ENCODE measurements at places on chromosomes 13 and 19.
A peak's percentile ranks its signal among the peaks of the same experiment; 100 is the strongest.

DNA sequence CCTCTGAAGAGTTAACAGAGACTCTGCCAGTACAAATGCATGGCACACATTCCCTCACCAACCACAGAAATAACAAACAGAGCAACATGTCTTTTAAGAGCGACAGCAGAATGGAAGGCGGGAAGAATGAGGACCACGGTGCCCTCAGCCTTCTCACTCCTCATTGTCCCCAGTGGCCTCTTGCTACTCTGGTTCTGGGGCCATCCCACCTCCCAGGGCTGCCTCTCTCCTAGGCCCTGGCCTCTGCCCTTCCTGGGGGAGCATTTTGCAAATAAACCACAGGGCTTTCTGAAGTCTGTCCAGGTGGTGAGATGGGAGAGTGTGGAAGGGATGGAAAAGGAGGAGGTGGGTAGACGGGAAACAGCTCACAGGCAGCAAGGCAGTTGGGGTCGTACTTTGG, 28.3 kb downstream of the CYP2B6 start:
- no peak for DNase-seq

DNA sequence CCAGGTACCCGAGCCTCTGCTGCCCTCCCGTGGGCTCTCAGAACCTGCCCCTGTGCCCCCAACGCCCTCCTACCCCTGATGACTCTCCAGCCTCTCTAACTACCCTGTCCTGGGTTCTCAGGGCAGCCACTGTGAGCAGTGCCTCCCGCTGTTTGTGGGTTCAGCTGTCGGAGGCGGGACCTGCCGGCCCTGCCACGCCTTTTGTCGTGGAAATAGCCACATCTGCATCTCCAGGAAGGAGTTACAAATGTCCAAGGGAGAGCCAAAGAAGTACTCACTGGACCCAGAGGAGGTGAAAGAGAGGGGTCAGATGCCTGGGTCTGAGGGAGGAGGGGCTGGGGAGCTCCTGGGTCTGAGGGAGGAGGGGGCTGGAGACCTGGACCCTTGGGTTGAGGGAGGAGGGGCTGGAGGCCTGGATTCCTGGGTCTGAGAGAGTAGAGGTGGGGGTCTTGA, 20.0 kb downstream of the CNFN start:
- DNase-seq, result no peak

DNA sequence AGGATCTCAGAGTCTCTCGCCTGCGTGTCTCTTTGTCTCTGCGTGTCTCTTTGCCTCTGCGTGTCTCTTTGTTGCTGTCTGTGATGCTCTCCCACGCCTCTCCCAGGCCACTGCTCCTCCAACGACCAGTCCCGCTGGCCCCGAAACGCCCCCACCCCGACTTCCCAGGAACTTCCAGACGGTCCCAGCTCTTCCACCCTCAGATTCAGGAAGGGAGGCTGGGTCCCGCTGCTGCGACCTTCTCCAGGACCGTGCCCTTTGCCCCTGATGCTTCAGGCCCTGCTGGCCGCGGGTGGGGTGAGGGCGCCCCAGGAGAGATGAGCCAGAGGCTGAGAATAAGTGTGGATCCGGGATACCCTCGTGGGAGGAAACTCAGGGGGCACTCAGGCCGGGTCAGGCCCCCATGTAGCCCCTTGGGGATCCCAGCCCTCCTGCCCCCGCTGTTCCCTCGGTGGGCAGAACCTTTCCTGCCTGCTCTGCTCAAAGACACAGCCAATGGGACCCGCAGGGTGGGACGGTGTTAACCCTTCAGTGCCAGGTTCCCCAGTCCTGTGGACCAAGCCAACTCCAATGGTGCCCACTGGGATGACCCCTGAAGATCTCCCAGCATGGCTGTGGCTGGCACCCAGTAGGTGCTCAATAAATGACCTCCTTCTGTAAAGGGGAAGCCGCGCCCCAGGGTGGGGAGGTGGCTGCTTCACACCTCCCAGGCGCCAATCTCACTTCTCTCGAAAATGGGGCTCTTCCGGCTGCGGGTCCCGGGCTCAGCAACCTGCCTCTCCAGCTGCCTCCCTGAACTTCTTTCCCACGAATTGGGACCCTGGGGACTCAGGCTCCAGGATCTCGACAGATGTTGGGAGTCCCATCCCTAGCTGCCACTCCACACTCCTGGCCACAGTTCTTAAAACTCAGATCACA, 1.5 kb upstream of the S1PR5 start:
- DNase-seq, result no peak

- DNase-seq, result peak; percentile 45
Observed at GRCh38 chr19:50046649-50047503, 21.1 kb downstream of the ZNF473 start.

DNA sequence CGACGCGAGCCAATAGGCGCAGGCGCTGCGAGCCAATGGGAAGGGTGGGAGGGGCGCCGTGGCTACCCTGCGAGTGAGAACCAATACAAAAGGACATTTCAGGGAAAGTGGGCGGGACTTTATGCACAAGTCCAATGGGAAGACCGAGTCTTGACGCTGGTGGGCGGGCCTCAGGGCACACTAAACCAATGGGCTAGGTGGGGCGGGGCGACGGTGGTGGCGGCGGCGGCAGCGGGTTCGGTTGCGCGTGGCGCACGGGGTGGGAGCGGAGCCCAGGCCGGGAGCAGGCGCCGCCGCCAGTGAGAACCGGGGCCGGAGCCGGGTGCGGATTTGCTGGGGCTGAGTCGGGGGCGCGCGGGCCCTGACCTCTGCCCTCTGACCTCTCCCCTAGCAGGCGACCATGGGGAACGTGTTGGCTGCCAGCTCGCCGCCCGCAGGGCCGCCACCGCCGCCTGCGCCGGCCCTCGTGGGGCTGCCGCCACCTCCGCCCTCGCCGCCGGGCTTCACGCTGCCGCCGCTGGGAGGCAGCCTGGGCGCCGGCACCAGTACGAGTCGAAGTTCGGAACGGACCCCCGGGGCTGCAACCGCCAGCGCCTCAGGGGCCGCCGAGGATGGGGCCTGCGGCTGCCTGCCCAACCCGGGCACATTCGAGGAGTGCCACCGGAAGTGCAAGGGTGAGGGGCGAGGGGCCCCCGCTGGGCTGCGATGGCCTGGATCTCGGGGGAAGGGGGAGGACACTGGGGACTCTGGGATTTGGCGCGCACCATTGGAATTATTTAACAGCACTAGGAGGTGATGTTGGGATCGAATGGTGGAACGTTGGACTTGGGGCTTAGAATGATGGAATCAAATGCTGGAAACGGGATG, at the start of gene TOMM40:
TOMM40 (plus strand) TSS at position 239 of the 867 bp plus-strand sequence; CDS start at position 401, 162 bp downstream.
- DNase-seq, result peak; percentile 100

GRCh38 chr13:39510316-39510695, 92.7 kb downstream of the LHFPL6 start:
- DNase-seq, result no peak

GRCh38 chr13:107993239-107993949, 221.9 kb downstream of the LIG4 start:
- DNase-seq, result no peak

All from stimulated activated CD8-positive, alpha-beta memory T cell treated with anti-CD3 and anti-CD28 coated beads, Interleukin-4, amount 100 ng/mL, for 4 hours (primary cell).